Stimulated activated CD8-positive, alpha-beta memory T cell treated with anti-CD3 and anti-CD28 coated beads, Interleukin-15, amount 100 ng/mL, for 24 hours (primary cell): ENCODE measurements at places on chromosomes 5 and 9.

DNA sequence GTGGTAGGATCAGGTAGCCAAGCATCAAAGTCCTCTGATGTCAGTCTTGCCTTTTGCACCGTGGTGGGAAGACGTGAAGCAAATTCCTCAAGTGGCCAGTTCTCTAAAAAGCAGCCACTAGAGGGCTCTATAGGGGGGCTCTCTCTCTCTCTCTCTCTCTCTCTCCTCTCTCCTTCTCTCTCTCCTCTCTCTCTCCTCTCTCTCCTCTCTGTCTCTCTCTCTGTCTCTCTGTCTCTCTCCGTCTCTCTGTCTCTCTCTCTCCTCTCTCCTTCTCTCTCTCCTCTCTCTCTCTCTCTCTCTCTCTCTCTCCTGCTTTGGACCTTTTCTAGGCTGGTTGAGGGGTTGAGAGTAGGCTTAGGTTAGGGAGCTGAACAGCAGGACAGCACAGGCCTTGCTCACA, 13.9 kb upstream of the OSMR start:
- no peak for DNase-seq

DNA sequence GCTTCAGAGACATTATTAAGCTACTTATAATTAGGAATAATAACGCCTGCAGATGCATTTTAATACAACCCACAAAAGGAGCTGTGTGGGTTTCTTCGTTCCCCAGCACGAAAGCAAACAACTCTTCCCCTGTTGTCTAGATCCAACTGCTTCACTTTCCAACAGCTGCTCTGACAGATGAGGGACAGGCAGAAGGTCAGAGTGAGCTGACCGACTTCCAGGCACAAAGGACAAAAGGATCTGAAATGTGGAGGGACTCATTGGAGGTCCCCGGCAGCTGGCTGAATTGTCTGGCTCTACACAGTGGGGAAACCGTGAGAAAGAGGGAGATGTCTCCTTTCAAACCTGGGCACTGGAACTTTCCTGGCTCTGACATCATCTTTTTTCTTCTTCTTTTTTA, 79.1 kb upstream of the ALDH1B1 start:
- no peak for DNase-seq

DNA sequence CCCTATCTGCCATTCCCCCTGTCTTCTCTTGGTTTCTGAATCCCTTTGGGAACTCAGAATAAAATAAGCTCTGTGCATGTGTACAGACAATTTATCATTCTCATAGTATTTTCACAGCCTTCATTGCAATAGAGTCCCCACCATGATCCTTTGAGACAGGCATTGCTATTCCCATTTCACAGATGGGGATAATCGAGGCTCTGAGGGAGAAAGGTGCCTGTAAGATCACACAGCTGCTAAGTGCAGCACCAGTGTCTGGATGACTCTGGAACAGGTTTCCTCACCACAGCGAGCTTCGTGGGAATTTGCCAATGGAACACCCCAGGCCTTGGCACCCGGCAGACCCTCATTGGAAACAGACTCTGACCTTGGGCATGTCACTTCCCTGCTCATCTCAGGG, 293.6 kb downstream of the NSG2 start:
- DNase-seq, result no peak

DNA sequence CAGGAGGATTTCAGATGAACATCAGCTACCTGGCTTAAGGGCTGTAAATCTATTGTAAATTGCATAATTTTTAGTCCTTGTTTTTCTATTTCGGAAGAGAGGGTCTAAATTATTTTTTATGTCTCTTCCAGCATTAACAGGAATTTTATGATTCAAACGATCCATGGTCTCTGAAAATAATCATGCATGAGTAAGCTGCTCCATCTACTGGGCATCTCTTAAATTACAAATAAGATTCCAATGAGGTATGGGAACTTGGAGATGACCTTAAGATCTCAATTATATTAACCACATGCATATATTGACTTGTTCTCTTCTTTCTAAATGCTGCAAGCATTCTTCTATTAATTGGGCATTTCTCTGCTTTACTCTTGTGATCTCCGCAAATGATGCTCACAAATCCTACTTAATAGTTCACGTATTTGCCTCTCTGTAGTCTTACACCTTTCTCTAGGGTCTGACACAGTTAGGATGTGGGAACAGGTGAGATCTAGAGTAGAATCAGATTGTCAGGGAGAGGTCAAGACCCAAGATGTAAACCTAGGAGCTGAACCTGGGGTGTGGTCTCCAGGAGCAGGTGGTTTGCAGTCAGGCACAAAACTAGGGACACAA, 86.9 kb downstream of the NUDT12 start:
- no peak for DNase-seq

GRCh38 chr9:16425562-16426231, 444.8 kb downstream of the BNC2 start:
- no peak for DNase-seq

DNA sequence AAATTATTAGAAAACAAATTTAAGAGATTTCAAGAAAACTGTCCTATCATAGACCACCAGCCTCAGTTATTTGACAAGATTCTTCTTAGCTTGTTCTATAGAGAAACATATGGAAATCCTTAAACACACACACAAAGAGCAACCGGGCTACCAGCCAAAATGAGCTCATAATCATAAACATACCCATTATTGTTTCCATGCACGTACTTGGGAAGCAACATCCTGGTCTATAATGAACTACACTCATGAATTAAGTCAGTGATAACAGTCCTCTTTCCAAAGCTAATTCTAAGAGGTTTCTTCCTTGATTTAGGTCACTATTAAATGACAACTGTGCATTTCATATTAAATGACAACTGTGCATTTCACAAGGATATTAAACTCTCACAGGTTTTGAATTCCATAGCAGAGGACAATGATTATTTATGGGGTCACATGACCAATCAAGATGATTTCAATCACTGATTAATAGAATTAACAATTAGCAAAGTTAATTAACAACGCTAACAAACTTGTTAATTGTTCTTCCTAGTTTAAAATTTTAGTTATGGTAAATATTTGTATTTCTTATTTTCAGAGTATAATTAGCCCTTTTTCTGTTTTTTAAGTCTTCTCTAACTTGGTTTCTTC, 77.0 kb downstream of the OXCT1 start:
- DNase-seq, result no peak

DNA sequence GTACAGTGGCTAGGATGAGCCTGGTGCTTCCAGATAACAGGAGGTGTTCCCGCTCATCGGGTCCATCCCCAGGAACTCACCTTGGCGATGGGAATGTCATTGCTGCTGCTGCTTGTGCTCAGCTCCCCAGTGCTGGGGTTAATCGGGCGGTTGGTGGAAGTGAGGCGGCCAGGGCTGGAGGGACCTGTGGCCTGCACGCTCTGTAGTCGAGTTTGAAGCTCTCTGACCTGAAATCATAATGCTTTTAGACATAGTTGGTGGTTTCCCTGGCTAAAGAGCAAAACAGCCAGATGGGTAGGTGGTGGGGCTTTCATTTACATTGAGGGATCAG, 108.5 kb downstream of the DCP2 start:
- DNase-seq, result no peak

GRCh38 chr9:92746567-92747458, 17.8 kb downstream of the BICD2 start:
- no peak for DNase-seq

GRCh38 chr5:36494841-36495601, 111.4 kb upstream of the SLC1A3 start:
- DNase-seq, result no peak

DNA sequence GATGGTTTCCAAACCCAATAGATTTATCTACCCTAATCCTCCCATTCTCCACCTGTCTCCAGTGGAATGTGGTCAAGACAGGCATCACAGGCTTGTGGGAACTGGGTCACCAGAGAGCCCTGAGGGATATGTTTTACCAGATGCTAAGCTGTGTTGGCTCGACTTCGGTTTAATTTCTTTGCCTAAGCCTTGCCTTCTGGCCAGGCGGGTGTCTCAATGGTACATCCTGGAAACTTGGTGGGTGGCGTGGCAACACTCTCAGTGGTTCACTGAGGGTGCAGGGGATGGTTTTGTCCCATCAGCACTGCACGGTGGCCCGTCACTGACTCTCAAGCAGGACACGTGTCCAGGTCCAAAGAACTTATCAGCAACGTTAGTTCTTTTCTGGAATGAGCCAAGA, 192.2 kb downstream of the TENT4A start:
- DNase-seq, result no peak

DNA sequence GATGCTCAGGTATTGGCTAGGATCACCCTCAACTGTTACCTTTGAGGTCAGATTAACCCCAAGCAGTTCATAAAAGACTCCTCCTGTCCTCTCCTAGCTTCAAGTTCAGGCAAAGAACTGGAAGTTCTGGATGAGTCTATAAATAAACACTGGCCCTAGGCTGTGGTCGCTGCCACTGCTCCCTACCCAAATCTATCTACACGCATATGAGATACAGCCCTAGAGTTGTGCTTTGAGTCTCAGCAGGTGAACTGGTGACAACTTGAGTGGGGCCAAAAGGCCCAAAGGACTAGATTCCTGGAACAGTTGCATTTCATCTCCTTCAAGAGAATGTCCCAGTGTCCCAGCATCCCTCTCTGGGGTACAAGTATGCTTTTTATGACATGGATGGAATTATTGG, 62.6 kb downstream of the SAXO1 start:
- DNase-seq, result no peak

DNA sequence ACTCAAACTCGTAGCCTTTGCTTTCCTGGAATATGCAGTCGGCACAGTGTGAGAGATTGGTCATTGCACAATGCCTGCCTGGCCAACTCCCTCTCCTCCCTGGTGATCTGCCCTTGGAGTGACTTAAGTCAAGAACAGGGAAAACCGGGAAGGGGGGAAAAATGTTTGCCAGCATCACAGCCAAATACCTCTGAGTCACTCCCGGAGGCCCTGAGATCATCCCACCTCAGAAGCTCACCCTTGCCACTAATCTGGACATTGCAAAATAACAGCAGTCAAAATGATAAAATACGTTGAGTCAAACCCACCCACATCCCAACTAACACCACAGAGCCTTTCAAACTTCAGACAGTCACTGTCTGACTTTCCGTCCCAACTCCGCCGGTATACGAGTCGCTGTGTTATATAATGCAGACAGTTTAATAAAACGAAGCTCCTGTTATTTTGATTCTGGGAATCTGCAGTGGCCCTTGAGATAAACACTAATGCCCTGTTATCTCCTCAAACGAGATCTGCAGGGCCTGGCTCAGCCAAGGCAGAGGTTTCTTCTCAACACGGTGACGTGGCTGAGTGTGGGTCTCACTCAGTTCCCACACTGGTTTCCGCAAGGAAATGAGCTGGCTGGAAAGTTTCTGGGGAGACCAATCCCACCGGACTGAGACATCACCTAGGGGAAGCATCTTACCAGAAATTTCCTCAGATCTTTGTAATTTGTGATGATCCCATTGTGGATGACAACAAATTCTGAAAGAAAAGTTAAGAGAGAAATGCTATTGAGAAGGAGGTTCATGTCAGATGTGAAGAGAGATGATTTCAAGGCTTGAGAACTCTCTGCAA, 22.1 kb downstream of the GFPT2 start:
- no peak for DNase-seq

- no peak for DNase-seq
Measured at GRCh38 chr9:115957585-115957984, 196.0 kb upstream of the PAPPA start.

GRCh38 chr5:66553368-66553912, 42.8 kb upstream of the MAST4 start:
- no peak for DNase-seq

DNA sequence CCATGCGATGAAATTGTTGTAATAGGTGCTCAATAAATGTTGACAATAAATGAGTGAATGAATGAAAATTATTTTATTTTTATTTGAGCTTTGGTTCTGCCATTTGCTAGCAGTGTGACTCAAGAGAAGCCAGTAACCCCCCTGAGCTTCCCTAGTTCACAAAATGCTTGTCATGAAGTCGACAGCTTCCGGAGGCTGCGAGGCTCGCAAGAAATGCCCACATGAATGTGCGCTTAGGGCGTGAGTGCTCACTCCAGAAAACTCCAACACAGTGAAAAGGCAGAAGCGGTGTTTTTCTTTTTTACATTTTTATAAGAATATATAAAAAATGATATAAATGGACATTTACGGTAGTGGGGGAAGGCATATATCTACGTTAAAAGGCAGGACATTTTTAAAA, 26.5 kb downstream of the CDKN2A start:
- DNase-seq, result no peak

GRCh38 chr9:93236541-93237206, 52.7 kb downstream of the WNK2 start:
- no peak for DNase-seq

- DNase-seq, result no peak
Measured at GRCh38 chr9:116608064-116608463, 79.0 kb upstream of the TRIM32 start.

GRCh38 chr5:170296935-170297588, 515 bp downstream of the LCP2 start:
- DNase-seq, result no peak

- DNase-seq, result no peak
Measured at GRCh38 chr9:79477955-79478771, 93.6 kb upstream of the TLE4 start.

DNA sequence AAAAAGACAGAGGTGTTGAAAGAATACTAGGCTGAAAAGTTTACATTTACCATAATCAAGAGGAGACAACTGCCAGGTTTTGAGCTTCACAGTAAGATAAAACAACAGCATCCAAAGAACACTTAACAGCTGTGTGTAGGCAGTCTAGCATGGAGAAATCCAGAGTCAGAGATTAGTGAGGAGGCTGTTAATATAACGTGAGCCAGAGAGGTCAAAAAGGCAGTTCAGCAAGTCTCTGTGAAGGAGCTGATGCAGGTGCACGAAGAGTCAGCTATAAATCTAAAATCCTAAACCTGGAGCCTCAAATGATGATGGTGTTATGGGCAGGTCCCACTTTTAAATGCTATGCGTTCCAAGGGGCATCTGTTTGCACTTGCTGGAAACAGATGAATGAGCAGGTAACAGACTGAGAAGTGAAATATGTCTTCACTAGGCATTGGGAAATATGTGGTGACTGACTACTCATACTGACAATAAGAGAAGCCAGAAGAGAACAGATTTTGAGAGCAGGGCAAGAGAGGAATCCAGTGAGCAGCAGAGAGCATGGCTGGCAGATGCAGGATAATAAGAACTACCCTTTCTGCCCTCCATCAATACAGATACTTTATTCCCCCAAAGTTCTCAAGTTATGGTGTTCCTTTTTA, 8.7 kb downstream of the APTX start:
- DNase-seq, result no peak

- no peak for DNase-seq
Measured at GRCh38 chr9:93054758-93055704, 3.5 kb upstream of the SUSD3 start.

DNA sequence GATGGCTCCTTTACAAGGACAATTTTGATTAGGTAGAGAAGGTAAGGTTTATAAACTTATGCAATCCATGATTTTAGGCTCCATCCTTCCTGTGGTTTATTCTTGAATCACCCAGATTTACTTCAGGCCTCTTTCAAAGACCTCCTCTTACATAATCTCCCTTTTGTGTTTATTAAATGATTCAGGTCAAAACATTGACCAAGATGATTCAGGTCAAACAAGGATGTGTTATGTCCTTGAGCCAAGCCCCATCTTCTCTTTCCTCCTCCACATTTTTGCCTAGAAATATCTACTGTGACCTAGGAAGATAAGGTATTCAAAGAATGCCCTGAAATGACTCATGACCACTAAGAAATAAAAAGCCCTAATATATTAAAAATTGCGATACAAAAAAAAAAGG, 31.8 kb upstream of the TLR4 start:
- DNase-seq, result no peak

- DNase-seq, result no peak
Measured at GRCh38 chr9:116589392-116590354, 97.4 kb upstream of the TRIM32 start.

GRCh38 chr9:34898846-34899245, 59.2 kb upstream of the PHF24 start:
- DNase-seq, result no peak

GRCh38 chr5:112381521-112381920, 37.6 kb downstream of the EPB41L4A start:
- no peak for DNase-seq
